ENCODE measurements at places on chromosomes 16 and 17.

DNA sequence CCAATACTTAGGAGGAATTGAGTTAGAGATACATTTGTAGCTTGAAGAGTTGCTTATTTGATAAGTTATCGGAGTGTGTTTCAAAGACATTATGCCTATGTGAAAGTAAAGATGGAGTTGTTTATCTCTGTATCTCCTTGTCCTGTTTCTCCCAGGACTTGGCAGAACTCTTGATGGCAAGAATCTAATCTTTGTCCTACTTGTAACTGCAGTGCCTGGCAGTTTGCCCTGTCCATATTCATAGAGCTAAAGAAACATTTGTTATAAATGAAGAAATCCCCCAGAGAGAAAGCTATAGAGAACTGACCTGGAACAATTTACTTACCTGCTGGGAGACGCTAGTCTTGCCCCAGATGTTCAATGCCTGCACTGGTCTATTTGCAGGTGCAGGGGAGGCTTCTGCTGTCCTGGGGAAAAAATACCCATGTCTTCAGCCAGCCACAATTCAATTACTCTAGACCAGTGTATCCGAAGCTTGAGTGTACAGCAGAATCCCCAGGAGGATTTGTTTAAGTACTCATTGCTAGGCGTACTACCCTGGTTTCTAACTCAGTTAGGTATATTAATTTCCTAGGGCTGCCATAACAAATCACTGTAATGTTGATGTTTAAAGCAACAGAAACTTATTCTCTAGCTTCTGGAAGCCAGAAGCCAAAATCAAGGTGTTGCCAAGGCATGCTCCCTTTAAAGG, 410.0 kb upstream of the HSBP1 start:
- DNase-seq, result no peak

- no peak for DNase-seq
Measured at GRCh38 chr17:82577300-82577699, 57.8 kb downstream of the FOXK2 start.

DNA sequence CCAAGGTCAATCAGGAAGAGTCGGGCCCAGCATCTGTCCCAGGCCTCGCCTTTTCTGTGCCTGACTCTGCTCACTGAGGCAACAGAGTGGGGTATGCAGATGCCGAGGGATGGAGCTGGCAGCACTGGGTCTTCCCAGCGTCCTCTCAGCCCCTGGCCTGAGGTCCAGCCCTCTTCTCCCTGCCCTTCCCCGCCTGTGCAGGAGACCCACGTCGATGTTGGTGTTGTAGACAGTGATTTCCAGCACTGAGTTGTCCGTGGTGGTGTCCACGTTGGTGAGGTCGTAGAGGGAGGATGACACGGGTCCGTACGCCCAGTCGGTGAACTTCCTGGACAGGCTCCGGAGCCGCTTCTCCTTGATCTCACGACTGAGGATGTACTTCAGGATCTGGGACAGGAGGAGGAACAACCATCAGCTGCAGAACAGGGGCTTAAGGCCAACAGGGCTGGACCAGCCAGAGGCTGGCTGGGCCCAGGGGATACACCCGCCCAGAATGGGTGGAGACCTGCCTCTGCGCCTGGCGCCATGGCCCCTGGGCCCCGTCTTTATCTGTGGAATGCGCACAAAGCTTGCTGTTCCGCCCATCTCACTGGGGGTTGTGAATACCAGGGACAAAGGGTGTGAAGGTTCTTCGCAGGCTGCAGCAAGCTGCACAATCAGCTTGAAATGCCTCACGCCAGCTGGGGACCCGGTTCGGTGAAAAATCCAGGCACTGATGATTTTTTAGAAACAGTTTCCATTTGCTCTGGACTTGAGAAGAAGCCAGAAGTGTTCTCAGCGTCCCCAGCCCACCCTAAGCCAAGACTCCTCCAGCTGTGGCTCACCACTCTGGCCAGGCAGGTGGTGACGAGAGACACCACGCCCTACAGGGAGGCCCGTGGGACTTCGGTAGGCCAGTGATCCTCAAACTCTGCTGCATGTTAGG, 27.5 kb downstream of the TRPV3 start:
- DNase-seq, result no peak

DNA sequence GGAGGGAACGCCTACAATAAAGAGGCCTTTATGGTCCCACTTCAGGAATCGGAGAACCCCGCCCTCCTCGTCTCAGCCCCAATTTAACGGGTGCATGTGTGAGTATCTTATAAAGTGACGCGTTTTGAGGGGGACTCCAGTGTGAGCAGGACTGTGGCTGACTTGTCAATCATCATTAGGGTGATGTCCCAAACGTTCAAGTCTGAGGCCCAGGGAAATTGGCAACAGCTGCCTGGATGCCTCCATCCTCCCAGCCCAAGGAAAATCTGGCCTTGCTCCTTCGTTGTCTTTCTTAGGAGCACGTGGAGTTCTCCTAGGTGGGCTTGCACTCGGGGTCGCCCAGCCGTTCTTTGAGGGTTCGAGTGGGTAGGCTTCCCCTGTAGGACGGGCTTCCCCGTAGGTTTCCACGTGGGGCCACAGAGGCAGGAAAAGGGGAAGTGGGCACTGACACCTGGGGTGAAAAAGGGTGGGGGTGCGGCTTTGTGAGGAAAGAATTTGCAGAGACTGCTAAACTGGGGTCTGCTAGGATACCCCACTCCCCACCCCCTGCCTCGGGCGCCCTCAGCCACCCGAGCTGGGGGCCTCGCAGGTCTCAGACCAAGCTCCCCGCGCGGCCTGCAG, 561 bp upstream of the HERPUD1 start:
- DNase-seq, result no peak

GRCh38 chr17:16269658-16270057, 52.6 kb downstream of the PIGL start:
- DNase-seq, result no peak

DNA sequence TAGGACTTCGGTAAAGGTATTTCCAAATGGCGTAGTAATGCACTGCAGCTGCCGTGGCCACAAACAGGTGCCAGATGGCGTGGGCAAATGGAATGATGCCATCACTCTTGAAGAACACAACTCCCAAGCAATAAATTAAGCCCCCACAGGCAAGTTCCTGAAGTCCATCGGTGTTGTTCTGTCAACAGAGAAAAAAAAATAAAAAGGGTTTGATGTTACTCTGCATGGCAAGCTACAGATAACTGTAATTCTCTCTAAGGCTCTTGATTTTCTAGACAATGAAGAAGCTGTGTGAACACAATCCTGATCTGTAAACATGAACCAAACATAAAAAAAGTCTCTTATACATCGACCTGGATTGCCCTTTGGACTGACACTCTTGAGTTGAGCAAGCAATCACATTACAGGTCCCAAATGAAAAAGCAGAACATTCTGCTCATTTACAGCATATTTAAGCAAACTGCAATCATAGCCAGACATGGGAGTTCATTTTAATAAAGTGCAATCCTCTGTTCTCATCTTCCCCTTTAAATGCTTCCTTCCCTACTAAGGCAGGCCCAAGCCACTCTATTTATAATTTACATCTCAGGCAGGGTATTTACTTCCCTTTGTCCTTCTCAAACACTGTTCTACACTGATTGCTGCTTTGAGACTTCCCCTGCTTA, 27.1 kb downstream of the MMD start:
- no peak for DNase-seq

- no peak for DNase-seq
Measured at GRCh38 chr16:27177031-27177774, 26.1 kb upstream of the KDM8 start.

DNA sequence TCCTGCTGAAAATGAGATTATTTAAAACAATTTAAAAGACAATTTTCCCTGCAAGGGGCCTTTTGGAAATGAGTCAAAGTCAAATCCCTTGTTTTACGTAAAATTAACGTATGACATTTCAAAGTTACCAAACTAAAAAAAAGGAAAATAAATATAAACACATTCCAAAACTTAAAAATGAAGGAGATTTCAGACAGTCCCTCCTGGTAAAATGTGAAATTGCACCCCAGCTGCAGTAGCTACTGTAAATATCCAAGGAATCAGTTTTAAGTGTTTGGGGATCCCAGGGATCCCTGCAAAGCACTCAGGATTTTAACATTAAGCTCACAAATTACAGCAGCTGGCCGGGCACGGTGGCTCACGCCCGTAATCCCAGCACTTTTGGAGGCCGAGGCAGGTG, 63.3 kb downstream of the NXN start:
- no peak for DNase-seq

- no peak for DNase-seq
Measured at GRCh38 chr17:69711541-69711940, 297.0 kb downstream of the MAP2K6 start.

- DNase-seq, result peak; percentile 13
Measured at GRCh38 chr17:34361478-34362061, 1.5 kb downstream of the CCL1 start.

GRCh38 chr17:17391668-17392370, 85.0 kb upstream of the MED9 start:
- peak; percentile 21 for DNase-seq

DNA sequence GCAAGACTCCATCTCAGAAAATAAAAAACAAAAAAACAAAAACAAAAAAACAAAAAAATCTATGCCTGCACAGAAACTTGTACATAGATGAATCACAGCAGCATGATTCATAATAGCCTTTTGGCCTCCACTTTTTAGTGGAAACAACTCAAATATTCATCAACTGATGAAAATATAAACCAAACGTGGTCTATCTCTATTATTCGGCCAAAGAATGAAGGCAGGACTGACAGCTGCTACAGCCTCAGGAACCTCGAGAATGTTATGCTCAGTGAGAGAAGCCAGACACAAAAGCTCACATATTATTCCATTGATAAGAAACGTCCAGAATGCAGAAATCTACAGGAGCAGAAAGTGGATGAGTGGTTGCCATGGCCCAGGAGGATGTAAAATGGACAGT, 19.8 kb downstream of the PPL start:
- no peak for DNase-seq

DNA sequence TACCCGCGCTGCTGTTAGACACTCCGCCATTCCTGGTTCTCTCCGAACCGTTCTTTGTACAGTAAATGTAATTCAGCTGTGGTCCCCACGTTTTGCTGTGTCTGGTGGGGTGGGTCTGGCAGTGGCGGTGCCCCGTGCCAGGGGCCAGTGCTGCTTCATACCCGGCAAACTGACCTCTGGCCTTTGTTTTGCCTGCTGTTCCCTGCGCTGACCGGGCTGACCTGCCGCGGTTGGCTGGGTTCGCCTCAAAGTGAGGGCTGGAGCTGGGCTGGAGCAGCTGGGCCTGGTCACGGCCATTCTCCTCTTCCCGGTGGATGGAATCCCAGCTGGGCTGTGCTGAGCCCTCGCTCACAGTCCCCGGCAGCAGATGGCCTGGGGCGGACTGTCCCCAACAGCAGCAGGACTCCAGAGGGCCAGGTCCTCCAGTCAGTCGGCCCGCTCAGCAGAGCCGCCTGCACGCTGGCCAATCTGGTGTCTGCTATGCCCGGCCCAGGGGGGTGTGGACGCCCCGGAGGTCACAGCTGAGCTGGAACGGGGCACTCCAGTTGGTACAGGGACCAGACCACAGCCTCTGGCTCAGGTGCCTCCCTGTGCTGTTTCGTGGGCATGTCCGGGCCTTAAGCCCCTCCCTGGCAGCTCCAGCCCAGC, 1.5 kb upstream of the WFIKKN1 start:
- no peak for DNase-seq

- DNase-seq, result peak; percentile 23
Measured at GRCh38 chr16:57736419-57737351, 1.1 kb downstream of the KATNB1 start.

GRCh38 chr16:72723781-72724180, 324.1 kb downstream of the ZFHX3 start:
- no peak for DNase-seq

DNA sequence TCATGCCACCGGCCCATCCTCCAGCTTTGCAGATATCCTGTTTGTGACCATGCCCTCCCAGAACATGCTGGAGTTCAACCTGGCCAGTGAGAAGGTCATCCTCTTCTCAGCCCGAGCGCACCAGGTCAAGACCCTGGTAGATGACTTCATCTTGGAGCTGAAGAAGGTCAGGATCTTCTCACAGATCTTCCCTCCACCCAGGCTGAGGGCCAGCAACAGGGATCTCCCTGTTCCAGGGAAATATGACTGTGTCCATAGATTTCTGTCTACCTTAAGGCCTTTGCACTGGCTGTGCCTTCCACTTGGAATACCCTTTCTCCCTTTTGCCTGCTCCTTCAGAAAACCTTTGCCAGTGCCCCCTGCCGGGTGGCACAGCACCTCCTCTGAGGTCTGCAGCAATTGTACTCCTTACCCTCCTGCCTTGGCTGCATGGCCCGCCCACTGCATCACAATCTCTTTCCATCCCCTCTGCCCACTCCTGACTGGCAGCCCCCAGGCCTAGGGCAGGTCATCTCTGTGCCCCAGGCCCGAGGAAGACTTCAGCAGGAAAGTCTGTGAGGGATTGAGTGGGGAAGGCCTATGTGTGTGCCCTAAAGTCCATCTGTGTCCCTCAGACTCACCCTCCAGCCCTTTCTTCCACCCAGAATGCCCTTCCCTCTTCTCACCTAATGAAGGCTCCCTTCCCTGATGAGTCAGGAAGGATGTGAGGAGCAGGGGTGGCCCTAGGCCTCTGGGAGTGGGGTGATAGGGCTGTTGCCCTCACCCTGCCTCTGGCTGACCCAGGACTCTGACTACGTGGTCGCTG, 27.3 kb upstream of the ALKBH5 start:
- DNase-seq, result no peak

GRCh38 chr16:30546115-30546514, 11.5 kb upstream of the ZNF747 start:
- DNase-seq, result no peak

DNA sequence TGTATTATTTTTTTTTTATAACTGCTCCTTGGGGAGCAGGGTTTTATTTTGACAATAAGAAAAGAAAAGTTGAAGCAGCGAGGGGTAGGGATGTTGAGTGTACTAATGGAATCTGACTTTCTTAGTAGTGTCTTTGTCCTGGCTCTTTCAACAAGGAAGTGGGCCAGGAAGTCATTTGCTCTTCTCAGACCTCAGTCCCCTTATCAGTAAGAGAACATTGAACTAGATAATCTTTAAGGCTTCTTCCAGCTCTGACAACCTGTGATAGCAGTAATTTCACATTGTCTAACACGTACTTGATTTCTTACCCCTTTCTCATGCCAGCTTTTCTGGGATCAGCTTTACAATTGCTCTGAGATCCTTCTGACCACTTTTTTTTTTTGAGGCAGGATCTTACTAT, 8.3 kb downstream of the LIG3 start:
- no peak for DNase-seq

GRCh38 chr16:50655558-50656055, 25.5 kb downstream of the SNX20 start:
- no peak for DNase-seq

GRCh38 chr17:31156326-31156725, 61.5 kb downstream of the NF1 start:
- DNase-seq, result no peak

GRCh38 chr16:57577691-57578224, 35.3 kb downstream of the ADGRG5 start:
- DNase-seq, result no peak

GRCh38 chr17:78079253-78079652, 49.3 kb downstream of the TMC6 start:
- DNase-seq, result no peak

GRCh38 chr17:47719411-47720152, 13.5 kb upstream of the TBX21 start:
- no peak for DNase-seq

- no peak for DNase-seq
Measured at GRCh38 chr17:72711521-72712310, 380.8 kb downstream of the SLC39A11 start.

Measured in activated T-helper 1 cell treated with Interleukin-2 at 50 U/mL for 16 hours (primary cell).